ENCODE measurements at places on chromosomes 11 and 22. TPM values are rescaled to one million over a fixed set of nuclear protein-coding genes. Genes with fewer than 3 reads are reported as not detected.

DNA sequence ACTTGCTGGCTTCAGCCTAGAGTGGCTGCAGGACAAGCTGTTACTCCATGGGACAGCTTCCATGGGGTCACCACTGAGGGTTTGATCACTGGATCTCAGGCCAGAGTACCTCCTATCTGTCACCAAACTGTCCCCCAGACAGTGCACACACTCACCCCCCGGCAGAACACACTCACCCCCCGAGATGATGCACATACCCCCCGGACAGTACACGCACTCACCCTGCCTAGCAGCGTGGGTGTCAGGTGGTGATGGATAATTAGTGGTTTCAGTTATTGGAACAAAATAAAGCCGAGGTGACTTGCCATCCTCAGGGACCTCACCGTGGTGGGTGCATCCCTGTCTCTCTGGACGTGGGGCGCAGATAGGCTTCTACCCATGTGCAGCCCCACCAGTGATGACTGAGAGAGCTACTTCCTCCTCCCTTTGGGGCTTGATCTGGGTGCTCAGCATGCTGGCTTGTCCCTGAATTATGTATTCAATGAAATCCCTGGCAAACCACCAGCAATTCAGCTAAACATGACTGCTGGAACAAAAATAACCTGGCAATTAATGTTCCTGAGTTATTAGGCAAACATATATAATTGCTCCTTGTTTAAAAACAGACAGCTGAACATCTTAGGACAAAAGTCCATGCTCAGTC lies 18.9 kb downstream of the TANGO2 start:
- no peaks in the 10 kb centered on the region for H3K36me3 ChIP-seq
- H3K27me3 ChIP-seq, result no peaks in the 10 kb centered on the region
- no peak overlapping the region for H3K27ac ChIP-seq
- no peaks in the 10 kb centered on the region for H3K4me1 ChIP-seq

- H3K4me1 ChIP-seq, result peaks cover 3% of the 10 kb centered on the region
- no peak for DNase-seq
- peaks cover 23% of the 10 kb centered on the region for H3K36me3 ChIP-seq
- no peaks in the 10 kb centered on the region for H3K27me3 ChIP-seq
- no peak overlapping the region for H3K4me3 ChIP-seq
Measured at GRCh38 chr11:16891165-16891564, 123.0 kb downstream of the PLEKHA7 start.

DNA sequence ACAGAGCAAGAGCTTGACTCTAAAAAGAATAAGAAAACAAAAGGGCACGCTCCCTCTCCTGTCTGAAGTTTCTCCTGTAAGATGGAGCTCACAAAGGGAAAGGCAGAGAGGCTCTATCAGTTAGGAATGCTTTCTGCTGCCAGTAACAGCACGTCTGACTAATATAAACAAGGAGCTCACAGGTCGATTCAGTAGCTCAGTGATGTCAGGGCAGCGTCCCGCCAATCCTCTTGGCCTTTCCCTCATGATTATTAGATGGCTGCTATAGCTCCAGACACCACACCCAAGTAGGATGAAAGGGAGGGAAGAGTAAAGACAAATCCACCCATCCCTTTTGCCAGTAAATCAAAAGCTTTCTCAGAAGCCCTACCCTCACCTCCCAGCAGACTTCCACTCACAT lies 51.3 kb upstream of the HMGXB4 start:
- no peak for DNase-seq
- H3K27me3 ChIP-seq, result no peaks in the 10 kb centered on the region
- no peaks in the 10 kb centered on the region for H3K36me3 ChIP-seq
- H3K4me3 ChIP-seq, result no peak overlapping the region

Gene LRRC75B
- 18.1 TPM for total RNA-seq

Gene SCN2B
- not detected for total RNA-seq

Gene ROBO4
- total RNA-seq, result not detected

Gene GNAZ
- total RNA-seq, result 5.0 TPM

Gene NLRP14
- not detected for total RNA-seq
